ENCODE measurements at places on chromosomes 12 and 14.

DNA sequence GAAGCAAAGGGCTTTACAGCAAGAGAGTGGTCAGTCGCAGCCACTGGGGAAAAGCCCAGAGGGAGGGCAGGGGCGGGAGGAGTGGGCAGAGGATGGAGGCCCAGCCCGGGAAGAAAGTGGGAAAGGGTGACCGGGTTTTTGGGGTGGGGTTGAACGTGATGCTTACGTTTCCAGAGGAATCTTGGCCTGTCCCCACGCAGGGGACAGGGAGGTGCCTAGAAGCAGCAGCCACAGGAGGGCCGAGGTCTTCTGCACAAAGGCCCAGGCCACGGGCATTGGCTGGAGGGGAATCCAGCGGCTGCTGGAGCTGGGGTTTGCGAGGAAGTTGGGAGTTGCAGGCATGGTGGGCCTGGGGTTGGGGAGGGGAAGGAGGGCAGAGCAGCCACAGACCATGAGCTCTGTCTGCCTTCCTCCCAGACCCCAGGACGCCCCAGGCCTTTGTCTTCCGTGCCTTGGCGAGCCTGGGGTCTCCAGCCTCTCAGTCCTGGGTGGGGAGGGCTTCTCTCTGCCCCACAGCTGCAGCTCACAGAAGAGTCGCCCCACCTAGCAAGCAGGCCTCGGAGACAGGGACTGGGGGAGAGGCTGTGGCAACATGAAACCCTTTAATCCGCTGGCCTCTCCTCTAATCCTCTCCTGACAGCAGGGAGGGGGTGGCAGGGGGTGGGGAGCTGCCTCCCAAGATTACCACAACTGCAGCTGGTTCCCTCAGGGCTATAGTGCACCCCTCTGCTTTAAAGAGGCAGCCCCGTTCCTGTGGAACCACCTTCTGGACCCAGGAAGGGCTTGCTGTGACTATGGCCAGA lies at the start of gene CACNA2D4:
TSS of gene CACNA2D4 (minus strand) at position 572 of the 803 bp plus-strand sequence. CDS start at position 393, 179 bp downstream.
- H3K4me3 ChIP-seq: peak within 1 kb of the TSS; percentile 96
- H3K27me3 ChIP-seq: no peaks in the 10 kb centered on the region
- peaks cover 39% of the 10 kb centered on the region for H3K4me1 ChIP-seq

GRCh38 chr12:113740699-113741098 lies 225.4 kb downstream of the RBM19 start:
- H3K36me3 ChIP-seq: no peaks in the 10 kb centered on the region
- H3K4me3 ChIP-seq: no peak overlapping the region
- peaks cover 36% of the 10 kb centered on the region for H3K27me3 ChIP-seq
- no peak overlapping the region for H3K27ac ChIP-seq

GRCh38 chr14:78278464-78279250 lies 108.5 kb downstream of the NRXN3 start:
- no peak for DNase-seq
- no peaks in the 10 kb centered on the region for H3K36me3 ChIP-seq
- H3K27ac ChIP-seq: no peak overlapping the region
- peaks cover 7% of the 10 kb centered on the region for H3K27me3 ChIP-seq
- no peak overlapping the region for H3K4me3 ChIP-seq

GRCh38 chr14:95328729-95329503 lies 9.2 kb upstream of the CLMN start:
- no peak for DNase-seq
- H3K27ac ChIP-seq: peak overlapping the region; percentile 98
- H3K4me1 ChIP-seq: peaks cover 50% of the 10 kb centered on the region
- H3K4me3 ChIP-seq: peak overlapping the region; percentile 74
- no peaks in the 10 kb centered on the region for H3K36me3 ChIP-seq
- H3K27me3 ChIP-seq: no peaks in the 10 kb centered on the region

Data from naive B cell (primary cell).